ENCODE measurements at places on chromosomes 5 and 9.

- DNase-seq: no peak
Observed at GRCh38 chr5:179791881-179792611, 1.7 kb upstream of the LTC4S start.

DNA sequence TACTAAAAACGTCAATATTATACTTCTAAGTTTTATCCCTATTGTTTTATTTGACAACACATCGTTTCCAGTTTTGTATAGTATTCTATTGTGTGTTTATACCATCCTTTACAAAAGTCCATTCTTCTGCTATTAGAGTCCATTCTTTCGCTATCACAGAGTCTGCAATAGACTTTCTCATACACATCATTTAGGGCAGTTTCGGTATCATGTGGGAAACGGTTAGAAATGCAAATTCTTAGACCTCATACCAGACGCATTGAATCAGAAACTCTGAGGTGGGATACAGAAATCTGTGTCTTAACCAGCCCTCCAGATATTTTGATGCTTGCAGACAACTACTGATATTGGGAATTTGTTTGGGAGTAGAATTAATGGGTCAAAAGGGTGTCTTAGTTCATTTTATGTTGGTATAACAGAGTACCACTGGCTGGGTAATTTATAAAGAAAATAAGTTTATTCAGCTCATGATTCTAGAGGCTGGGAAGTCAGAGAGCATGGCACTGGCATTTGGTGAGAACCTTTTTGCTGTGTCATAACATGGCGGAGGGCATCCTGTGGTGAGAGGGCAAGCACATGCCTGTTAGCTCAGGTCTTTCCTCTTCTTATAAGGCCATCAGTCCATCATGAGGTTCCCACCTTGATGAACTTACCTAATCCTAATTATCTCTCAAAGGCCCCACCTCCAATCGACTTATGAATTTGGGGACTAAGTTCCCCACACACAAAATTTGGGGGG lies 21.1 kb downstream of the CARTPT start:
- no peak for DNase-seq

GRCh38 chr5:104372376-104372775 lies 809.8 kb upstream of the NUDT12 start:
- no peak for DNase-seq

- DNase-seq: peak; percentile 75
Observed at GRCh38 chr5:56517011-56517416, 283.9 kb upstream of the ANKRD55 start.

DNA sequence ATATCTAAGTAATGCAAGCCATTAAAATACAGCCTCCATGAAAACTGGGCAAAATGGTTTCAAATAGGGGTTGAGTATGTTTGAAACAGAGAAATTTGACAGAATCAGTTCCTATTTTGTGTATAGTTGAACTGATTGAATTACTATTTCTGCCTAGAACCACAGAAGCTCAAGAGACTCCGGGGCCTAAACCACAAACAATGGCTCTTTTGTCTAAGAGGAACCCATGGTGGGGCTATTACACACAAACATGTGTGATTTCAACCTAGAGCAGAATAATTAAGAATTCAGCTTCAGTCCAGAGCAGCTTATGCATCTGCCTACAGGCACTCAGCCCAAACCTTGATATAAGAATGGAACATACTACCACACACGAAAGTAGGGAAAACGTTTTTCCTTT lies 171.2 kb upstream of the MPDZ start:
- DNase-seq: peak; percentile 57

- DNase-seq: no peak
Observed at GRCh38 chr5:132470010-132470392, 20.6 kb downstream of the IRF1 start.

GRCh38 chr9:136098210-136098609 lies 3.1 kb upstream of the NACC2 start:
- DNase-seq: no peak

DNA sequence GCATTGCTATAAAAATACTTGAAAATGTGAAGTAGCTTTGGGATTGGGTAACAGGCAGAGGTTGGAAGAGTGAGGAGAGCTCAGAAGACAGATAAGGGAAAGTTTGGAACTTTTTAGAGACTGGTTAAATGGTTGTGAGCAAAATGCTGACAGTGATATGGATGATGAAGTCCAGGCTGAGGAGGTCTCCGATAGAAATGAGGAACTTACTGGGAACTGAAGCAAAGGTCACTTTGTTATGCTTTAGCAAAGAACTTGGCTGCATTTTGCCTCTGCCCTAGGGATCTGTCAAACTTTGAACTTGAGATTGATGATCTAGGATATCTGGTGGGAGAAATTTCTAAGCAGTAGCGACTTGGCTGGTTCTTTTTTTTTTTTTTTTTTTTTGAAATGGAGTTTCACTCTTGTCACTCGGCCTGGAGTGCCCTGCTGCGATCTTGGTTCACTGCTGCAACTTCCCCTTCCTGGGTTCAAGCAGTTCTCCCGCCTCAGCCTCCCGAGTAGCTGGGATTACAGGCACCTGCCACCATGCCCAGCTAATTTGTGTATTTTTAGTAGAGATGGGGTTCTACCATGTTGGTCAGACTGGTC lies 998.9 kb downstream of the TLE1 start:
- no peak for DNase-seq

GRCh38 chr9:83671451-83671850 lies 36.3 kb downstream of the UBQLN1 start:
- no peak for DNase-seq

DNA sequence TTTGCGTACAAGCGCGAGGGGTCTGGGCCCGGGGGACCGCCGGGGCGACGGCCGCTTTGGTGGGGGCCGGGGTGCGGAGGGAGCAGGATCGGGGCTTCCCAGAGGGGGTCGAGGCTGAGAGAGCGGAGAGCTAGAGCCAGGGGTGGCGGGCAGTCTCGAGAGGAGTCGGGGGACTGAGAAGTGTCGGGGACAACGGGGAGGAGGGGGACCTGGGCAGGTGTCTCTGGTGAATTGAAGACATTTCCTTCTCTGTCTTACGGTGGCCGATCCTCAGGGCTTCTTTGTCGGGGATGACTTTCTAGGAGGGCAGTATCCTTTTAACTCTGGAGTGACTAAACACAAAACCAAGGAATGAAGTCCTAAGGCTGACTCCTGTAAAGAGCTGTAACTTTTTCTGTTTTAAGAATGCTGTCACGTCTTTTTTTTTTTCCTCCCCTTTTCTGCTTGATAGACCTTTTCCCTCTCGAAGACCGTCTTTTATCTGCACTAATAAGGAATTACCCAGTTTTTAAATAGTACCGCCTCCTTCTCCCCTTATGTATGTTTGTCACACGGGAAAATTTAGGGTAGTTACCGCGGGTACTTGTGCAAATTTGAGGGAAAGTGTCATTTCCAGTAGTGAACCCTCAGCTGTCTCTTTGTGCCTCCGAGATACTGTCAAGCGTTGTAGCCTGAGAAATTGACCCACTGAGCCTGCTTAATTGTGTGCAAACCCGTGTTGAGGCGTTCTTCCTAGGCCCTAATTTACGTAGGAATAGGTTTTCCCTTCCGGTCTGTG lies 822 bp downstream of the DENND4C start:
- DNase-seq: peak; percentile 30

- DNase-seq: no peak
Observed at GRCh38 chr9:76725011-76725546, 39.2 kb upstream of the PCA3 start.

Data from renal cortical epithelial cell (primary cell).